ENCODE measurements at places on chromosomes 3 and 15. TPM values are rescaled to one million over a fixed set of nuclear protein-coding genes. Genes with fewer than 3 reads are reported as not detected.

- H3K36me3 ChIP-seq = no peaks in the 10 kb centered on the region
- DNase-seq = no peak
- no peaks in the 10 kb centered on the region for H3K27me3 ChIP-seq
- H3K4me1 ChIP-seq = peaks cover 6% of the 10 kb centered on the region
Measured at GRCh38 chr3:38836561-38836960, 20.5 kb upstream of the SCN10A start.

GRCh38 chr15:65595960-65596359 is 15.0 kb downstream of the INTS14 start:
- H3K4me1 ChIP-seq = no peaks in the 10 kb centered on the region
- H3K4me3 ChIP-seq = no peak overlapping the region
- no peaks in the 10 kb centered on the region for H3K27me3 ChIP-seq
- H3K27ac ChIP-seq = no peak overlapping the region
- no peak for DNase-seq
- H3K36me3 ChIP-seq = peaks cover 97% of the 10 kb centered on the region

GRCh38 chr15:59567324-59567723 is 44.3 kb upstream of the GCNT3 start:
- no peak overlapping the region for H3K27ac ChIP-seq
- H3K36me3 ChIP-seq = no peaks in the 10 kb centered on the region
- no peaks in the 10 kb centered on the region for H3K4me1 ChIP-seq
- no peaks in the 10 kb centered on the region for H3K27me3 ChIP-seq
- no peak overlapping the region for H3K4me3 ChIP-seq
- no peak for DNase-seq

DNA sequence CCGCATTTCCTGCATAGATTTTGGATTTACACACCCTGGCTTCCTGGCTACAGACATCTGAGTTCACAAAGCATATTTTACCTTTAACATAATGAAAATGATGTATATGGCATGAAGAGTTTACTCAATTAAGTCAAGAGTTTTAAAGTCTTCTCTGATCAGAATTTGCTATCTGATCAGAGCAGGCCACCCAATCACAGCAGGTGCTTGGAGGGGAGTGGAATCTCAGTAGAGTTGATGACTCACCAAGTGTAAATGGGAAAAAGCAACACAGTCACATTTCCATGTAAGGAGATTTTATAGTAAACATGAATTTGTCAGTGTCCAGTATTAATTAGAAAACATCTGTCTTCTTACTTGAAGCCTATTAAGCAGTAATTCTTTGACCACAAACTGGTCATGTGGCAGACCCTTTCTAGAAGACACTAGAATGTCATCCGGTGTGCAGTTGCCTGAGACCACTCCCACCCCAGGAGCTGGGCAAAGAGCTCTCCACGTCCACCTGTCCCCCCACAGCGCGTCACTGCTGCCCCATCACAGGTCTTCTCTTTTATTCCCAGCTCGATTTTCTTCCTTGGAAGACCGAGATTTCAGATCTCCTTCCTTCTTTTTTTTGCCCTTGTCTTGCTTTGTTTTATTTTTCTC is 10.8 kb downstream of the MESD start:
- no peak overlapping the region for H3K4me3 ChIP-seq
- H3K27ac ChIP-seq = no peak overlapping the region
- no peaks in the 10 kb centered on the region for H3K4me1 ChIP-seq
- DNase-seq = no peak
- H3K36me3 ChIP-seq = peaks cover 48% of the 10 kb centered on the region

DNA sequence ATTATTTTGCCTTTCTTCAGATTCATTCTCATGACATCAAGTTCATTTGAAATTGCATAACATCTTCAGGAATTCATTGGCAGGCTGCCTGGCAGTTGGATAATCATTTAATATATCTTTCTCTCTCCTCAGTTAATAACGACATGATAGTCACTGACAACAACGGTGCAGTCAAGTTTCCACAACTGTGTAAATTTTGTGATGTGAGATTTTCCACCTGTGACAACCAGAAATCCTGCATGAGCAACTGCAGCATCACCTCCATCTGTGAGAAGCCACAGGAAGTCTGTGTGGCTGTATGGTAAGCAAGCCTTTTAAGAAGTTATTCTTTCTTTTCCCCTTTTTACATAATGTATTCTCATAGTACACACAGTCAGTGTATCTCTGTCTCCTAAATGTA is 38.2 kb downstream of the TGFBR2 start:
- no peak for DNase-seq
- H3K4me1 ChIP-seq = peaks cover 96% of the 10 kb centered on the region
- H3K27ac ChIP-seq = peak overlapping the region; percentile 74
- no peaks in the 10 kb centered on the region for H3K27me3 ChIP-seq

DNA sequence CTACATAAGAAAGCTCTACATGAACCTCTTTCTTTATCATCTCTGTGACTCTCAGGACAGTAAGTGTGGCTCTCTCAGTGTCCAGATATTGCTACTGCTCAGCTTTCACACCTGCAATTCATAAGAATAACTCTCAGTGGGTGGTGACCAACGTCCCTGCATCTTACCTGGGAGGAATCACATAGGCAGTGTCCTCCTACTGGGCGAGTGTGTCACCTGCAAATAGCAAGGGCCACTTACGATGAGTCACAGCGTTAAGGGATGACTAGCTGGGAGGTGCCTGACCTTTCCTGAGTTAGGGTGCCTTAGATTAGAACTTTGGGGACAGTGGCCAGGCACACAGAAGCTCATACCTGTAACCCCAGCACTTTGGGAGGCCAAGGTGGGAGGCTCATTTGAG is 90.8 kb upstream of the C3orf80 start:
- no peak for DNase-seq
- no peak overlapping the region for H3K4me3 ChIP-seq
- H3K27ac ChIP-seq = no peak overlapping the region
- H3K4me1 ChIP-seq = peaks cover 9% of the 10 kb centered on the region
- H3K36me3 ChIP-seq = no peaks in the 10 kb centered on the region

GRCh38 chr15:92909136-92909781 is 9.1 kb downstream of the CHD2 start:
- H3K4me3 ChIP-seq = no peak overlapping the region
- no peak for DNase-seq
- H3K36me3 ChIP-seq = peaks cover 6% of the 10 kb centered on the region

GRCh38 chr3:193744822-193745684 is 152.0 kb downstream of the OPA1 start:
- no peaks in the 10 kb centered on the region for H3K4me1 ChIP-seq
- no peak overlapping the region for H3K27ac ChIP-seq
- no peak overlapping the region for H3K4me3 ChIP-seq
- no peak for DNase-seq

DNA sequence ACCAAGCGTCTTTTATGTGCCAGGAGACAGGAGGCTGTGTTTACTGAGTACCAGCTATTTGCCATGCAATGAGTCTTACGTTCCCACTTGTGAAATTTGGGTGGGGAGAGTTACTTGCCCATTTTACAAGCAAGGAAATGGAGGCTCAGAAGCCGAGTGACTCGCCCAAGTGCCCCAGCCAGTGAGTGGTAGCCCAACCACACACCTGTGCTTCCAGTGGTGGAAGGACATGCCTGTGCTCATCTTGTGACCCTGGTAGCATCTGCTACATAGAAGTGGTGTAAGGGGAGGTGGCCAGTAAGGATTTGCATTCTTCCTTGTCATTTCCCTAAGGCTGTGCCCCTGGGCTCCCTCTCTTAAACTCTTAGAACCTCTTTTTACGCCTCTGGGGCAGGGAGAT is 49.3 kb downstream of the FBLN2 start:
- H3K27ac ChIP-seq = no peak overlapping the region
- H3K27me3 ChIP-seq = no peaks in the 10 kb centered on the region
- DNase-seq = no peak
- no peaks in the 10 kb centered on the region for H3K36me3 ChIP-seq
- no peaks in the 10 kb centered on the region for H3K4me1 ChIP-seq

GRCh38 chr3:10950476-10951294 is 41.9 kb upstream of the SLC6A1 start:
- no peak overlapping the region for H3K27ac ChIP-seq
- no peaks in the 10 kb centered on the region for H3K36me3 ChIP-seq
- no peak overlapping the region for H3K4me3 ChIP-seq
- no peaks in the 10 kb centered on the region for H3K27me3 ChIP-seq
- DNase-seq = no peak

GRCh38 chr3:111392894-111393398 is 149.1 kb upstream of the CD96 start:
- H3K4me1 ChIP-seq = no peaks in the 10 kb centered on the region
- DNase-seq = no peak
- no peak overlapping the region for H3K27ac ChIP-seq
- H3K36me3 ChIP-seq = no peaks in the 10 kb centered on the region
- no peak overlapping the region for H3K4me3 ChIP-seq

GRCh38 chr3:145176907-145177306 is 984.1 kb downstream of the PLOD2 start:
- no peak overlapping the region for H3K4me3 ChIP-seq
- no peaks in the 10 kb centered on the region for H3K36me3 ChIP-seq
- no peak overlapping the region for H3K27ac ChIP-seq
- DNase-seq = no peak
- H3K27me3 ChIP-seq = no peaks in the 10 kb centered on the region
- no peaks in the 10 kb centered on the region for H3K4me1 ChIP-seq

DNA sequence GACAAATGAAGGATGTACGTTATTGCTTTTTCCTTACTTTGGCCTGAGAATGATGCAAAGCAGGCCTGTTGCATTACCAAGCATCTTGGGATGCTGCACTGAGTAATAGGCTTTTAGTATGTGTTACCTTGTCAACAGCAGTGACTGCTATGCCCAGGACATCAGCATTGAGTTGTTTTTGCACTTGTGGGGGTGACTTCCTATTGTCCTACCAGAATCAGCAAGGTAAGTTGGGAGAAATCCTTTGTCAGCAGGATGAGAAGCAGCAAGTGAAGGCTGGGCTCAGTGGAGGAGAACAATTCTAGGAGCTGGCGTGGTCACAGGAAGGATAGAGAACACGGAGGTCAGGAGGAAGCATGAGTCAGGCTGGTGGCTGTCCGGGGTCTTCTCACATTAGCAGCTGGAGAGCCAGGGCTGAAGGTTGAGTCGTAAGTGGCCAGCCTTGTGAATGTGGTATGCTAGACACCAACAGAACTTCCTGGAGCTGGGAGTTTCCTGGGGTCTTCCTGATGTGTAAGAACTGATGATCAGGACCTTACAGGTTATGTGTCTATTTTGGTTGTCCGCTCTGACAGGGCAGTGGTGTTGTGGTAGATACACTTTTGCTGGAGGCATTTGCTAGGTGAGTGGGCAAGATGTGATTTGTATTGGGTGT is 142.7 kb downstream of the FNDC3B start:
- no peaks in the 10 kb centered on the region for H3K27me3 ChIP-seq
- no peak for DNase-seq
- no peak overlapping the region for H3K4me3 ChIP-seq
- H3K36me3 ChIP-seq = no peaks in the 10 kb centered on the region
- peaks cover 13% of the 10 kb centered on the region for H3K4me1 ChIP-seq
- no peak overlapping the region for H3K27ac ChIP-seq

DNA sequence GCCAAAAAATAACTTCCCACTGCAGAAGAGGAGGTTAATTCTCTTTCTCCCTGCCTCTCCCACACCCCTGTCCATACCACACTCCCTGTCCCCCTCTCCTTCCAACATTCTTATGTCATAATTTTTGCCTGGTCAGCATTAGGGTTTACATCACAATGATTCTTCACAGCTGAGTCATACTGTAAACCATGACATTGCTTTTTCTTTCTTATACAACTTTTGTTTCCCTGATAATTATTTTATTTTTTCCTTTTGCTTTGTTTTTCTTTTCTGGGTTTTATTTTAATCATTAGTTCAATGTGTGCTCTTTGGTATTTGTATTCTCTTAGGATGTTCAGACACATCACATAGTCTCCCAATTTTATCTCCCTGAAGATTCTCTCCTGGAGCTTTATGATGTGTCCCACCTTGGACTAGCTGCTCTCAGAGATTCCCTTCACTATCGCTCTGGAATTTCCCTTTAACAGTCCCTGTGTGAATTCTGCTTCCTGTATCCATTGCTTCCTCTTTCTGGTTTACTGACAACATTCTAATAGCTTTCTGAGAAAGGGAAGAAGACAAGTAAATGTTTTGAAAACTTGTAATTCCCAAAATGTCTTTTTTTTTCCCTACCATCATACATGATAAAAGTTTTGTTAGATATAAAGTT is 70.7 kb downstream of the SOX2 start:
- no peak overlapping the region for H3K27ac ChIP-seq
- no peak for DNase-seq
- H3K36me3 ChIP-seq = no peaks in the 10 kb centered on the region
- H3K4me3 ChIP-seq = no peak overlapping the region
- no peaks in the 10 kb centered on the region for H3K4me1 ChIP-seq

DNA sequence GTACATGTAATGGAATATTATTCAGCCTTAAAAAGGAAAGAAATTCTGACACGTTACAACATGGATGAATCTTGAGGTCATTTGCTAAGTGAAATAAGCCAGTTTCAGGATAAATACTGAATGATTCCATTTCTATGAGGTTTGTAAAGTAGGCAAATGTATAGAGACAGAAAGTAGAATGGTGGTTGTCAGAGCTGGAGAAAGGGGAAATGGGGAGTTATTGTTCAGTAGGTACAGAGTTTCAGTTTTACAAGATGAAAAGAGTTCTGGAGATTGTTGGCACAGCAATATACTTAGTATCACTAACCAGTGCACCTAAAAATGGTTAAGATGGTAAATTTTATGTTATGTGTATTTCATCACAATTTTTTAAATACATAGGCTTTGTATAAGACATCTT is 60.6 kb downstream of the USP8 start:
- H3K4me1 ChIP-seq = no peaks in the 10 kb centered on the region
- peaks cover 76% of the 10 kb centered on the region for H3K36me3 ChIP-seq
- DNase-seq = no peak
- H3K27ac ChIP-seq = no peak overlapping the region
- no peak overlapping the region for H3K4me3 ChIP-seq
- H3K27me3 ChIP-seq = no peaks in the 10 kb centered on the region

- no peak for DNase-seq
- H3K4me3 ChIP-seq = no peak overlapping the region
- H3K27me3 ChIP-seq = no peaks in the 10 kb centered on the region
- no peaks in the 10 kb centered on the region for H3K4me1 ChIP-seq
- H3K36me3 ChIP-seq = no peaks in the 10 kb centered on the region
Measured at GRCh38 chr3:105322570-105323273, 44.0 kb upstream of the ALCAM start.

GRCh38 chr15:90211440-90212143 is 10.5 kb downstream of the SEMA4B start:
- H3K4me3 ChIP-seq = no peak overlapping the region
- H3K4me1 ChIP-seq = peaks cover 21% of the 10 kb centered on the region
- no peaks in the 10 kb centered on the region for H3K27me3 ChIP-seq
- peaks cover 4% of the 10 kb centered on the region for H3K36me3 ChIP-seq
- no peak overlapping the region for H3K27ac ChIP-seq

Gene CLDN16
- 0.14 TPM for total RNA-seq

Gene RAB6B
- 7.4 TPM for total RNA-seq

Gene NTRK3
- 2.8 TPM for total RNA-seq

Gene TERC
- total RNA-seq = 5.4 TPM

Gene PLA2G4D
- not detected for total RNA-seq

Gene PIF1
- 0.67 TPM for total RNA-seq

Gene ADPRH
- total RNA-seq = 26.5 TPM
